Right renal pelvis (tissue), 4 donors: ENCODE measurements at places on chromosomes 7 and 10. TPM values are rescaled to one million over a fixed set of nuclear protein-coding genes. Genes with fewer than 3 reads are reported as not detected.
A peak's percentile ranks its signal among the peaks of the same experiment; 100 is the strongest.

DNA sequence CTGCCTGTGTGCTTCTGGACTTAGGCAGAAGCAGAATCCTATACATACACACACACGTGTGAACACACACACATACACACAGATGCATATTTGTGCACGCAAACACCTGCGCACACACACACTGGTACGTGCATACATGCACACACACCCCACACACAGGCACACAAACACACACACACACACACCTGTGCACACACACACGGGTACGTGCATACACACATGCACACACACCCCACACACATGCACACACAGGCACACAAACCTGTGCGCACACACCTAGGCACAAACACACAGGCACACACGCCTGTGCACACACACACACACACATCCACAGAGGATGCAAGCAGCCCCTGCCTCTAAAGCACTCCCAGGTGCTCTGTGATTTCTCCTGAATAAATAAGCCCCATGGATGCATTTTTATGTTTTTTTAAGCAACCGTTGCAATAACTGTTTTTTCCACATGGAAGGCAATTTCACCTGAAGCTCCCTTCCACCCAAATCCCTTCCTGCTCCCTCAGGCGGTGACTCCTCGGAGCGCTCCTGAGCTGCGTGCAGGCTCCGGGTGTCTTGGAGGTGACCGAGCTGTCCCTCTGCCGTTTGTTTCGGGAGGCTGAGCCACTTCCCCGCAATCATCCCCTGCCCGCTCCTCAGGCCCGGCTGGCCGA is 41.5 kb upstream of the PDGFA start:
- no peak for DNase-seq

DNA sequence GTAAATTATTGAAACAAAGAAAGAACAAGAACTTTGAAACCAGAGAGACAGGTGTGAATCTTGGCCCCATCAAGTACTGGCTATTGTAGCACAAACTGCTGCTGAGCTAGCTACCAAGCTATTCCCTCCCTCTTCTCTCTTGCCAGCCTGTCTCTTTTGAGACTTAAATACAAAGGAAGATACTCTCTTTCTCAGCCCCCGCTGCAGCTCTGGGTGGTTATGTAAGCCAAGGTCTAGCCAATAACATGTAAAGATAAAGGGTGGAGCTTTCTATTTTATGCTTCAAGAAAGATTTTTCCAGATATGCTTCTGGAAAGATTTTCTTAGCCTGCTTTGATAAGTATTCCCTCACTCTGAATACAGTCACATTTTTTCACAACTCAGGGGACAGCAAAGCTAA is 17.2 kb downstream of the BAZ1B start:
- DNase-seq: no peak

EBF3 gene
- 3.3 TPM for polyA plus RNA-seq

GRCh38 chr7:3710531-3710930 is 409.5 kb downstream of the SDK1 start:
- DNase-seq: no peak

- DNase-seq: no peak
Observed at GRCh38 chr7:16670731-16671344, 24.9 kb downstream of the BZW2 start.

DNA sequence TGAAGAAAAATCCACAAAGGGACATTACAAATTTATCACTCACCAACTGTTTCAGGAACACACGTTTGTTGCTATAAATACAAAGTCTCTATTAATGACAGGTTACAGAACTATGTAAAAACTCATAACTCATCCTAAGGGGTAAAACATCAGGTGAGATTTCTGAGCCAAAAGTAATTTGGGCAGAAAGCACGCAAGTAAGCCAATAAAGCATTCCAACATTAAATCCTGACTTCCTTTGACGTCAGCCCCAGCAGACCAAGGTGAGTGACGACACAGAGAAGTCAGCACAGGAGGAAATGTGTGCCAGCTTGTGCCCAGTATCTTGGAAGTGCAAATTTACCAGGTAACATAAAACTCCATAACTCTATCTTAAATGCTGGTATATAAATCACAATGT is 45.7 kb downstream of the IMMP2L start:
- no peak for DNase-seq

- DNase-seq: no peak
Observed at GRCh38 chr10:13924040-13924725, 337.4 kb downstream of the PRPF18 start.

GRCh38 chr10:73979141-73979808 is 18.6 kb upstream of the VCL start:
- no peak for DNase-seq

DNA sequence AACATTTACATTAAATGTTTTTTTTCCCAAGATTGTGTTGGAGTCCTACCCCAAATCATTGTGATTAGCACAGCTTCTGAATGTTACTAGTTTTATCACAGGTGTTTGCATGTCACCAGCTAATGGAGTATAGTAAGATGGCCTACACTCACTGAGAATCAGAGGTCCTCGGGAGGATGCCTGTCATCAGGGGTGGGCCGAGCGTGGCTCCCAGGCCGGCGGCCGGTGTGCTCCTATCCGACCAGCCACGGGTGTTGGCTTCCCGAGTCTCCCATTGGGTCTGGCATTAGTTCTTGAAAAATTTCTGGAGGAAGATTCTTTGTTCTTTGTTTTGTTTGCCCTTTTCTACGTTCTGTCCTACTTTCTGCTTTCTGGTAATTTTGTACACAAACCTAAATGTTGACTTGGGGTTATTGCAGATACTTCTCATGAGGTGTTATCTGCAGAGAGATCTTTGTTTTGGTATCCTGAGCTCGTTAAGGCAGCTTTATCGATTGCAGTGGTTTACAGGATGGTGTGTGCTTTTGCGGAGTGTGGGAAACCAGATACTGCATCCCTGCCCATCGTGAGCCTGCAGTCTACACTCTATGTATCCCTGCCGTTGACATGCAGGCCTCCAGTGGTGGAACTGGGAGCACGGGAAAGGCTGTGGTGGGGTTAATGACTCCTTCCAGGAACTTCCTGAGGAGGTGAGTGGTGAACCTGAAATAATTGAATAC is 67.3 kb upstream of the DNAJB6 start:
- no peak for DNase-seq

LIPM gene
- polyA plus RNA-seq: 0.23 TPM

DNA sequence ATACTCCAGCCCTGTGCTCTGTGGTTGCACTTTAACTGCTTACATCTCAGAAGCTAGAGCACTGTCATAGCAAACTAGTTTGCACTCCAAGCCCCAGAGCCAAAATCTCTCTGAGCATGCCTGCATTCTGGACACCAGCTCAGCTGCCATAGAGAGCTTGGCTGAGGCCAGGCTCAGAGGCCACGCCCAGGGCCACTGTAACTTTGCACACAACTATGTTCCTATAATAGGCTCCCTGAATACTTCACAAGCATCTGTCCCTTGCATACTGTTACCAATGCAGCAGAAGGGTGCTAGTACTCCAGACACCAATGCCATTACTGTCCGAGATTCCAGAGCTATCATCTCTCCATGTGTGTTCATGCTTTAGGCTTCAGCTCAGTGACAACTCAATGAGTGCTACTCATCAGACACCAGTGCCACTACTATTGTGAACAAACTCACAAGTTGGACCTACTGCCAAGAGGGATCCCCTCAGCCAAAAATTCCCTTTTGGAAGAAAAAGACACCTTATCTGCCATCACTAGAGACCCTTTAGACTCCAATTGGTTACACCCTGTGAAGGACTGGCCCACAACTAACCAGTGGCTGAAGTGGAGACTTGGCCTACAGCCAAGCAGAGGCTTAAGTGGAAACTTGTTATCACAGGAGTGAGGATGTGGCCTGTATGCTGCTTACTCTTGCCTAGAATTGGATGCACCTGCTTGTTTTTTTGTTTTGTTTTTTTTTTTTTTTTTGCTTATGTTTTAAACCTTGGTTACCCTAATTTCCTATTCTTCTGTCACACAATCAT is 211.6 kb upstream of the MAGI2 start:
- DNase-seq: no peak

- DNase-seq: peak; percentile 12
Observed at GRCh38 chr7:23893176-23893941, 183.3 kb downstream of the STK31 start.
